ENCODE measurements at places on chromosomes 11 and 22.

DNA sequence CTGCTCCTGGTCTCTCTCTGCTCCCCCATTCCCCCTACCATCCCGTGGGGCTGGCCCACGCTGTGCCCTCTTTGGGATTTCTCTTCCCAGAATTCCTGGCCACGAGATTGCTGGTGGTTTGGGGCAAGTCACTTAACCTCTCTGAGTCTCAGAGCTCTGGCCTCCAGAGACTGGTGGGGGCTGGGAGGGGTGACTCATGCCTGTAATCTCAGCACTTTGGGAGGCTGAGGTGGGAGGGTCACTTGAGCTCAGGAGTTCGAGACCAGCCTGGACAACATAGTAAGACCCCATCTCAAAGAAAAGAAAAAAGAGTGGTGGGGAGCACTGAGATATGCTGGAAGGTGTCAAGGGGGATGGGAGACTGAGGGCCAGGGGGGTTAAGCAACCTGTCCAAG lies 18.3 kb downstream of the OTUB1 start:
- DNase-seq: no peak

DNA sequence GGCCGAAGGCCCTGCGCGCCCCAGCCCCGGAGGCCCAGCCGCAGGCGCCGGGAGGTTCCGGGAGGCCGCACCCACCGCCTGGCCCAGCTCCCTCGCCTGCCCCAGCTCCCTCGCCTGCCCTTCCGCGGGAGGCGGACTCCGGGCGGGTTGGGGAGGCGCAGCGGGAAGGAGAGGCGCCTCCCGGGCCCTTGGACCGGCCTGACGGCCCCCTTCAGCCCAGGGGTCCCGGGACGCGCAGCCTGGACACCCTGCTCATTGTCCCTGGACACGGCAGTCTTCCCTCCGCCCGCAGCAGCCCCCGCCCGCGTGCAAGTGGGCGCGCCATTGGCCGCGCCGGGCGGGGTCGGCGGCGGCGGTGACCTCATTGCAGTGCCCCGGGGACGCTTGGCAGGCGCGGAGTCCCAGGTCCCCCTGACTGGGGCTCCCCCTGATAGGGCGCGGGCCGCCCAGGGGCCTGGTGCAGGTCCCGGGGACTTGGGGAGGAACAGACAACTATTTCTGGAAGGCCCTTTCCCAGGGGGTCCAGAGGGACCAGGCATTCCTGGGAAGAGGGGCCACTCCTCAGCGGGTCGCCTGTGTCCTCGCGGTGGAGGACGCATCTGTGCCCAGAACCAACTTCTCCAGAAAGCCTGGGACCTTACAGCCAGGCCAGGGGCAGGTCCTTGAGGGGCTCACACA lies 501 bp downstream of the CD151 start:
- DNase-seq: no peak

DNA sequence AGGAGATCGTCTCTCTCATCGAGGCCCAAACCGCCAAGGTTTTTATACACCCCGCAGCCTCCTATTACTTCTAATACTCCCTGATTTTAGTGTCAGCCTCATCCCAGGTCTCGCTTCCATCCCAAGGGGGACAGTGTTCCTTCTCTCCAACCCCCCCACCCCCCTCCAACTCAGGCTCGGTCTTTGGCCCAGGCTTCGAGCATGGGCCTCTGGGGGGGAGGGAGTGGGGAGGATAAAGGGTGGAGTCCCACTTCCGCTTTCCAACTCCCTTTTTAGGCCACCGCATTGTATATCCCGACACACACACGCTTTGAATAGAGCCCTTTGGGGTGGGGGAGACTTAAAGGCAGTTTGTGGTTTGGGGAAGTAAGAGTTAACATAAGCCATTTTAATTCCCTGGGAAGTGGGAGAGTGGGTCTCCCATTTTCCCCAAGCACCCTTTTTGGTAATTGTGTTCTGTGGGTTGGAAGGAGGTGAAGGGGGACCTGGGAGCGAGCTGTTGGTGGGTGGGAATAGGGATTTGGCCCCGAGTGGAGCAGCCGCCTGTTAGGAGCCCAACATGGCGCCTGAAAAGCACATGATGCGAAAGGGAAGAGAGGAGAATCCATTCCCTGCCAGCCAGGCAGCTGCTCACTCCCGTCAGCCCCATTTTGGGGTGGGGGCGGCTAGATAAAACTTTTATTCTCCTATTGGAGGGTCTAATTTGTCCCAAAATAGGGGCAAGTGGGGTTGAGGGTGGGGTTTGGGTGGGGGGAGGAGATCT lies 844 bp downstream of the PCF11 start:
- DNase-seq: peak; percentile 38

- DNase-seq: no peak
Measured at GRCh38 chr11:70383664-70384565, 14.4 kb upstream of the CTTN start.

- no peak for DNase-seq
Measured at GRCh38 chr11:15627560-15627959, 512.8 kb downstream of the INSC start.

- DNase-seq: no peak
Measured at GRCh38 chr11:19664886-19665548, 47.6 kb upstream of the NAV2 start.

GRCh38 chr22:37802310-37803194 lies 5.2 kb upstream of the GCAT start:
- no peak for DNase-seq

DNA sequence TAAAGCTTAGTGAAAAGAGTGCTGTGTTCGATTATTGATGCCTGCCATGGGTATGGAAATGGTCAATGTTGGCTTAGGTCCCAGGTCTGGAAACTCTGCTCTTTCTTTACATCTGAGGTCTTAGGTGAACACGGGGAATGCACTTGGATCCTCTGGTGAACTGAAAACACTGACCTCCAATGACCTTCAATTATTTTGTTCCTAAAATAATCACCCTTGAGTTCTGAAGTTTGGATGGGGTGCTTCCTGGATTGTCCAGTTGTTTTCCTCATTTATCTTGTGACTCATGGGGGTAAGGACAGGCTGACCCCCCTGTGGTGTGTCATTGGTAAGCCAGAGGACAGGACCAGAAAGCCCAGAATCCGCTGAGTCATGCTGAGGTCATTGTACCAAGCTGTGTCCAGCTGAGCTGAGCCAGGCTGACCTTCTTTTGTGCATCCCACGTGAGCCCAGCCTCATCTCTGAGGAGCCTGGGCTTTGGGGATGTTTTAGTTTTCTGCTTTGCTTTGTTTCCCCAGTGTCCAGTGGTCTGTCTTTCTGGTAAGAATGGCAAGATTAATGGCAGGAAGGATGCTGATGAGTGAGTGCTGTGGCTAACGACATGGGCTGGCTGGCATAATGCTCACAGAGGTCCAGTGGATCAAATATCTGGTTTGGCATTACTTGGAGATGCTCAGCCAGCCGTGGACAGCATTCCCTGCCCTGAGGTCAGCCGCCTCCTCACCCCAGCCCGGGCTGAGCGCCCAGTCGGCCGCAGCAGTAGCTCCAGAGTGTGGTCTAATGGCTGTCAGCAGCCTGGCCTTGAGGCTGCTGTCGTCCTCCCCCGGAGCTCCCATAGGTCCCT lies 35.6 kb downstream of the AMPD3 start:
- no peak for DNase-seq
